ENCODE measurements at places on chromosomes 3 and 15. TPM values are rescaled to one million over a fixed set of nuclear protein-coding genes. Genes with fewer than 3 reads are reported as not detected.

Gene CLEC3B
- 18.3 TPM for total RNA-seq

Gene PAK6
- 2.2 TPM for total RNA-seq

Gene PLXNA1
- total RNA-seq, result 24.6 TPM

Gene SLC28A2
- total RNA-seq, result not detected

Gene ZNF502
- total RNA-seq, result 1.8 TPM

Gene CCDC191
- total RNA-seq, result 0.49 TPM

Gene LSMEM2
- total RNA-seq, result 0.41 TPM

Data from gastrocnemius medialis (tissue), 4 donors.